ENCODE measurements at places on chromosomes 5 and 9.

GRCh38 chr5:80797428-80798024 is 142.7 kb upstream of the DHFR start:
- DNase-seq = no peak

- DNase-seq = no peak
These were observed 106.2 kb downstream of the ST8SIA4 start for GRCh38 chr5:100796851-100797250.

DNA sequence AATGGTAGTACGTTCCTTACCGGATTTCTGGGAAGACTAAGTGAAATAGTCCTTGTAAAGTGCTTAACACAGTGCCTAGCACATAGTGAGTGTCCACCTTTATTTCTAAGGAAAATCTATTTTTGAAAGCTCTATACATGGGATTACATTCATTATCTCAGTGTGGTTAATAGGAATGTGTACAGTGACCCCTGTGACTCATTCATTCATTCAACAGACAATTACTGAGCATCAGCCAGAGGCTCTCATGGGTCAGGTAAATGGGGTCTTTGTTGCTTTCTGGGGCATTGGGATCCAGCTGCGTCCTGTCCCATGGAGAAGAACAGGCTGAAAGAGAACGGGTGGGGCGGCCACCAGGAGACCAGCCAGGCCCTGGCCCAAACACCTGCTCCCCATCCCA is 226.2 kb upstream of the TBC1D2 start:
- DNase-seq = no peak

- DNase-seq = no peak
These were observed 46.7 kb downstream of the TGFBI start for GRCh38 chr5:136075466-136075891.

- DNase-seq = no peak
These were observed 532.2 kb downstream of the ACTL7B start for GRCh38 chr9:108323615-108324014.

- no peak for DNase-seq
These were observed 69.0 kb upstream of the OTULINL start for GRCh38 chr5:14512574-14512973.

- DNase-seq = no peak
These were observed 142.8 kb downstream of the BARX1 start for GRCh38 chr9:93812410-93812668.

- no peak for DNase-seq
These were observed 21.4 kb upstream of the CXCL14 start for GRCh38 chr5:135600152-135600570.

DNA sequence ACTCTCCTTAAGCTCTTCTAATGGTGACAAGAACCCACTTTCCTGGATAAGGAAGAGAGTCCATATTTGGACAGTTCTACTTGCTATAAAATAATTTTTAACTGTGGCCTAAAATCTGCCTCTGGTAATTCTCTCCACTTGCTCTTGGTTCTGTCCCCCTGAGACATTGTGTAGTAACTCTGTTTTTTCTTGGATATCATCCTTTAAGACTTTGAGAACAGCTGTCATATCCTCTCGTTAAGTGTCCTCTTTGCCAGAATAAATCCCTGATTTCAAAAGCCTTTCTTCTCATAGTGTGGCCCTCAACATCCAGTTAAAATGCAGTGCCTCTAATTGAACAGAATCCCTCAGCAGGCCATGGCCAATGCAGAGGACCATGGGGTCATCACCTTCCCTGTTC is 101.5 kb downstream of the ARHGEF28 start:
- DNase-seq = no peak

- DNase-seq = no peak
These were observed 12.4 kb downstream of the AHRR start for GRCh38 chr5:333945-334344.

GRCh38 chr5:103211576-103212561 is 46.7 kb upstream of the MACIR start:
- no peak for DNase-seq

DNA sequence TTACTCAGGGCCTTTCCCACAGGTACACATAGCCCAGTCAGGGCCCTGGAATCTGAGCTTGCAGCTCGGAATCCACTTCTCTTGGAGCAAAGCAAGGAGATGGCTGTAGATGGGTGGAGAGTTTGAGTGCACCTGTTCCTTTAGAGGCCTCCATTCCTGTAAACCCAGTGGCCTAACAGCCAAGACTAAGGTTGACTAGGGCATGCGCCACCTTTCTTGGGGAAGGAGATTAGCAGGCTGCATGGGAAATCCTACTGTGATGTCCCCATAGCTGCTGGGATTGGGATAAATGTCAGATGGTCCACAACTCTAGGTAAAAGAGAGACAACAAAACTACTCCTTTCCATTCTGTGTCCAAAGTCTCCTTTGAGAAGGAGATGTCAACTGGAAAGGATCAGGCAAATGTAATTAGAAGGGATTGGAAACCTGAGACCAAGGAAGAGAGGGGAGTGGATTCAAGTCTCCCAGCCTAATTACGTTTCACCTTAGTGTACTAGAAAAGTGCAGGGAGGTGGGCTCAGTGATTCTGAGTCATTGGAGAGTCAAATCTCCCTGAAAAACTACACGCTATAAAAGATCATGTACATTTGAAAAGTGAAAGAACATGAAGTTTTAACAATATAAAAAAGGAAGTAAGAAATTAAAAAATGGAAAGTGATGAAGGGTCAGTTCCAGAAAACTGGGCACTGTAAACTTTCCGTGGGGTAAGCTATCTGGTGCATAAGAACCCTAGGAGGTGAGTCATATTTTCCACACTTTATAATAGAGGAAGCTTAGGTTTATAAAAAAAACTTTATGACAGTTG is 104.2 kb downstream of the SEC61B start:
- DNase-seq = no peak

- no peak for DNase-seq
These were observed 93.0 kb upstream of the NIPAL4 start for GRCh38 chr5:157366741-157367674.

GRCh38 chr5:32244017-32244416 is 68.7 kb downstream of the MTMR12 start:
- no peak for DNase-seq

GRCh38 chr9:99978221-99978620 is 71.8 kb downstream of the STX17 start:
- DNase-seq = no peak

- DNase-seq = no peak
These were observed 6.3 kb upstream of the FAF2 start for GRCh38 chr5:176441921-176442323.

DNA sequence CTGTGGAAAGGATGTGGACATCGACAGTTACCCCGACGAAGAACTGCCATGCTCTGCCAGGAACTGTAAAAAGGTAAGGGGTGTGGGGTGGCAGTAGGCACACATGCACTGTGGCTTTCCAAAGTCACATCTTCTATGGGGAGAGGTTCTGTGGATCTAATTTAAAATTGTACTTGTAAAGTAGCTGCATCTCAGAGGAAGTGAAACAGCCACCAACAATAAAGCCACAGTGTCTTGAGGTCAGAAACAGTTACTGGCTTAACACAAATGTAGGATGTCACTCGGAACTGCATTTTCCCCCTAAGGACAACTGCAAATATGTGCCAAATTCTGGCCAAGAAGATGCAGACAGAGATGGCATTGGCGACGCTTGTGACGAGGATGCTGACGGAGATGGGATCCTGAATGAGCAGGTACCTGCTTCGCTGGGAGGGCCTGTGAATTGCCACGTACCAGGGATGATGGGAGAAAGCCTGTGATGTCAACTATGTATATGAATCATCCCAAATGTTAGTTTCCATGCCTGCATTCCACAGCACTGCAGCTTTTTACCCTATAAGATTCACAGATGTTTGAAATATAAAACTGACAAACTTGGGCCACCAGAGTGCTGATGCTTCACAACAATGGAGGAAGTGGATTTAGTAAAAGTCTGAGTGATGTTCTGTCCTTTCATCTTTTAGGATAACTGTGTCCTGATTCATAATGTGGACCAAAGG is 35.3 kb downstream of the THBS4 start:
- no peak for DNase-seq

- no peak for DNase-seq
These were observed 166.4 kb downstream of the PRELID2 start for GRCh38 chr5:145668714-145669113.

- no peak for DNase-seq
These were observed 77.6 kb upstream of the ANKRD55 start for GRCh38 chr5:56310711-56311204.

DNA sequence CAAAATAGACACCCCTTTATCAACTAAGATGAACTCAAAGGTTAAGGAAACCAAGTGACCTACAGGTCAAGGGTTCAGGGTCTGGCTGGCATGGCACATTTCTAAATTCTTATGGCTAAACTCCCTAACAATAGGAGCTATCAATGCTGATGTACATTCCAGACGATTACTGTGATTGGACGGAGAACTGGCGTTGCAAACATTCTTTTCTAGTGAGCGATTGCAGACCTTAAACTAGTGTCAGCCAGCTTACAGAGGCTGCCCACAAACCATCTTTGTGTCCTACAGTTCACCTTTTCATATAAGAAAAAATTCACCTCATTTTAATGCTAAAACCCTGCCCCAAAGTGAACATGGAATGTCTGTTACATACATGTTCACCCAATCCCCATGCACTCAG is 382.9 kb downstream of the MAT2B start:
- no peak for DNase-seq

DNA sequence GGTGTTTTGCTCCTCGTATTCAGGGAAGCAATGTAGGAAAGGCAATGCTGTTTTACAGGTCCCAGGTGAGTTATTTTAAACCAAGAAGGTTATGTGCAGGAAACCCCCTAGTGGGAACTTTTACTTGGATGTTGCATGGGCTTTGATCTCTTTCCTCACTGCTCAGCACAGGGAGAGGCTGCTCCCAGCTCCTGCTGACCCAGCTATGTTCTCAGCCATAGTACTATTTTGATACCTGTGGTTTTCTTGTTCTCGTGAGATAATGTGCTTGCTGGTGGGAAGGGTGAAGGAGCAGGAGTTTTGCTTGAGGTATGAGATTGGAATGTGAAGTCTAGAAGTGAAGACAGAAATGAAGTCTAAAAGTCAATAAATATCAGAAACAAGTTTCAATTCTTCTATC is 265.6 kb upstream of the FBXL7 start:
- no peak for DNase-seq

DNA sequence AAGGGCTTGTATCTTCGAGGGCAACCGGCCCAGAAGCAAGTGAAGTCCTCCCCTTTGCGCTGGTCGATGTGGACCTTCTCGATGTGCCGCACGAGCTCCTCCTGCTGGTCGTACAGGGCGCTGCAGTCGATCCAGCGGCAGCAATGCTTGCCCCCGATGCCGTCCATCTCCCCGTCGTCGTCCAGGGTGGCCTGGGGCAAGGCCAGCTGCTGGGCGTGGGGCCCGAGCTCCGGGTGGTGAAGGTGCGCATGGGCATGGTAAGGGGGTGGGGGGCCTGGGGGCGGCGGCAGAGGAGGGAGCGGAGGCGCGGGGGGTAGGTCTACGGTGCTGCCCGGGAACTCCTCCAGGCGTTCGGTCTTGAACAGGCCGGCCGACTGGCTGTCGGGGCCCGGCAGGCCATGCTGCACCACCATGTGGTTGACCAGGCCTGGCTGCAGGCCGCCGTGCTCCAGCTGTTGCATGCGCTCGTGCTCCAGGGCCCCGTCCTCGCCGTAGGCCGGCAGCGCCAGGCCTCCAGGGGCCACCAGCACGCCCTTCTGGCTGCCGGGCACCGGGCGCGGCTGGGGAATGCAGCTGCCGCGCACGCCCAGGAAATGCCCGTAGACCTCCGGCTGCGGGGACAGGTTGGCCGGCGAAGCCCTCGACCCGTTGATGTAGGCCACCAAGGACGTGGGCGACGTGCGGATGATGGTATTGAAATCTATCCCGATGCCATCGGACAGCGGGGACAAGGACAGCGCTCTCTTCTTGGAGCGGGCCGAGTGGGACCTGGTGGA is 181.8 kb downstream of the GLIS3 start:
- DNase-seq = peak; percentile 7

DNA sequence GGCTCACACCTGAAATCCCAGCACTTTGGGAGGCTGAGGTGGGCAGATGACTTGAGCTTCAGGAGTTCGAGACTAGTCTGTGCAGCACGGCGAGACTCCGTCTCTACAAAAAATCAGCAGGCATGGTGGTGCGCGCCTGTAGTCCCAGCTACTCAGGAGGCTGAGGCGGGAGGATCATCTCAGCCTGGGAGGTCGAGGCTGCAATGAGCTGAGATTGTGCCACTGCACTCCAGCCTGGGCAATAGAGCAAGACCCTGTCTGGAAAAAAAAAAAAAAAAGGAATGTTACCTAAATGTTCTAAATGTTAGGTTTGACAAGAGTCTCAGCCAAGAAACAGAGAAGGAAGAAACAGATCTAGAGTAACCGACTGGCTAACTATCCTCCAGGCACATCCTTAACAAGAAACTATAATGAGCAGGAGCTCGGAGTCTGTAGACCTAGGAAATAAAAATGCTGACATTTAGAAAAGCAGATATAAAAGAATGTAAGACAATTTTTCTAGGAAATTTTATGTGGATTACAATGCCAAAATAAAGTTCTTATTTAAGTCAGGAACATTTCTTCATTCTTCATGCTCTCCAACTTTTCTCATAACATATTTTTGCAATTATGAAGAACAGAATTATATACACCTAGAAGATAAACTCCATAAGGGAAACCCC is 166.6 kb upstream of the TBCA start:
- no peak for DNase-seq

- DNase-seq = no peak
These were observed 422.1 kb upstream of the PIK3R1 start for GRCh38 chr5:67793418-67793817.

- DNase-seq = no peak
These were observed 884.9 kb upstream of the WWC1 start for GRCh38 chr5:167406513-167406912.

DNA sequence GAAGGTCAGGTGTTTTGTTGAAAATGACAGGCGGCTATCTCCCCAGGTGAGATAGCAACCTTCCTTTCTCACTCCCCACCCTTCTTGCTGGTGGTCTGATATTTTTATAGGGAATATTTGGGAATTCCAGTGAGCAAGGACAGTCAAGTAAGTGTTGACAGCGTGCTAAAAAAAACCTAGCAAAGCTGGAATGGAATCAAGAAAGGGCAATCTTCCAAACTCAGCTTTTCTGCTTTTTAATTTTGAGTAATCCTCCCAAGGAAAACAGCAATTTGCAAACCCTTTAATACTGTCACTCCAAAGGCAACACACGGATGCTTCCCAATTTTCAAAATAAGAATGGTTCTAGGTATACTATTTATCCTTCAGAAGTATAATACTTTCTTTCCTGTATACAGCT is 143.7 kb upstream of the PCA3 start:
- DNase-seq = no peak

DNA sequence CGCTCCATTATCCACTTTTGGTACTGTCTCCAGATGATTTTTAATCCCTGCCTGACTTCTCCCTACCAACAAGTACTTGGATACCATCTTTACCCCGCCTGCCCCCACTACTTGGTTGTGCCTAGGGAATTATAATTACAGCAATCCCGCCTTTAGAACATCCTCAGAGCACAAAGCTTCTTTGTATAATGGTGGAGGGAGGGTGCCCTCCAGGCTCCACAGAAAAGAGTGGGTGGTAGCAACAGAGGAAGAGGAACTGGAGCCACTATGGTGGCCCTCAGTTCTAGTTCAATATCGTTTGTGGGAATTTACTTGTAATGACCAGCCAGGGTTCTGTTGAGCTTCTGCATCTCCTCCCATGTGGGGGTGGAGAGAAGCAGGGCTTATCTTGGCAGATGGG is 79.0 kb upstream of the RNF38 start:
- DNase-seq = no peak

- DNase-seq = no peak
These were observed 200.9 kb downstream of the SLIT3 start for GRCh38 chr5:169099801-169100734.
